Activated naive CD4-positive, alpha-beta T cell treated with anti-CD3 and anti-CD28 coated beads for 36 hours (primary cell): ENCODE measurements at places on chromosomes 4 and X.

DNA sequence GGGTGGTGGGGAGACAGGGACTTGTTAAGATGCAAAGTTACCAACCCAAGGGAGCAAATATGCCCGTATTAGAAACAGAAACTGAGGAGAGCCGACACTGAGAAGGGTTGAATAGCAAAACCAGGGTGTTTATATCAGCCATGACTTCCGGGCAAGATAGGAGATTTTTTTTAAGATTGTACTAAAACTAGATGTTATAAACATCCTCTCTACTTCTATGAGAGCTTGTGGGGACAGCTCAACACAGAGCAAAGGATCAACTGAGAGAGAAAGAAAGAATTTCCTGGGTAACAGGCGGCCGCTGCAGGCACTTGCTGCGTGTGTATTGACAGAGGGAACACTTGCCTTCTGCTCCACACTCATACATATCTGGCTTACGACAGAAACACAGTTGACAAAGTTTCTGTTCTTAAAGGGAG is 49.1 kb upstream of the FBXW7 start:
- no peak for DNase-seq

GRCh38 chr4:41613821-41614220 is 75.9 kb downstream of the LIMCH1 start:
- DNase-seq: no peak

- peak; percentile 30 for DNase-seq
These were observed 113.5 kb downstream of the DHX15 start for GRCh38 chr4:24470666-24471485.

- peak; percentile 37 for DNase-seq
These were observed 240.0 kb downstream of the GPC3 start for GRCh38 chrX:133745349-133745748.

GRCh38 chr4:10924274-10924673 is 239.7 kb upstream of the CLNK start:
- no peak for DNase-seq

GRCh38 chrX:14039344-14039743 is 9.7 kb upstream of the GEMIN8 start:
- DNase-seq: peak; percentile 72

- no peak for DNase-seq
These were observed 222.2 kb downstream of the KCNIP4 start for GRCh38 chr4:21726255-21726815.

- no peak for DNase-seq
These were observed 248.5 kb downstream of the SNCA start for GRCh38 chr4:89588421-89588820.

DNA sequence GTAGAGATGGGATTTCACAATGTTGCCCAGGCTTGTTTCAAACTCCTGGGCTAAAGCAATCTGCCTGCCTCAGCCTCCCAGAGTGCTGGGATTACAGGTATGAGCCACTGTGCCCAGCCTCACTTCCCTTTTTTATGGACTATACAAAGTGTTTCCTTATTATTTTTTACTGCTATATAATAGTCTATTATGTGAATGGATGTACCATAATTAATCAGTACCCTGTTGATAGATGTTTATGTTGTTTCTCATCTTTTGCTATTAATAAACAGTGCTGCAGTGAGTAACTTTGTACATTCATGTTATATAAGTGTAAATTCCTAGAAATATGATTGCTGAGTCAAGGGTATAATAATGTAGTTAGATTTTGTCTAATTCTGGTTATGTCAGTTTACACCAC is 35.8 kb upstream of the LARP1B start:
- DNase-seq: no peak

DNA sequence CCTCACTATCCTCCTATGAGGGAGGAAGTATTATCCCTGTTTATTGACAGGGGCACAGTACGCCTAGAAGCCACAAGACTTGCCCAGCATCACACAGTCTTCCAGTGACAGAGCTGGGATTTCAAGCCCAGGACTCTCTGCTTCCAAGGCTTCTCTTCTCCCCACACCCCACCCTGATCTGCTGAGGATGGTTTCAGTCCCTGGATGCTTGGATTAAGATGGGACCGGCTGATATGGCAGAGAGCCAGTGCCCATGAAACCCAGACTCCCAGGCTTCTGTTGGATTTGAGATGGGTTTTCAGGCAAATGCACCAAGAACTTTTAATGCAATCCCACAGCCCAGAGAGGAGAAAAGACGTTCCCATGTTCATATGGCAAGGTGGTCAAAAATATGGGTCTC is 23.2 kb downstream of the EFNB1 start:
- no peak for DNase-seq

- DNase-seq: no peak
These were observed 61.3 kb upstream of the CASK start for GRCh38 chrX:41984628-41985027.

DNA sequence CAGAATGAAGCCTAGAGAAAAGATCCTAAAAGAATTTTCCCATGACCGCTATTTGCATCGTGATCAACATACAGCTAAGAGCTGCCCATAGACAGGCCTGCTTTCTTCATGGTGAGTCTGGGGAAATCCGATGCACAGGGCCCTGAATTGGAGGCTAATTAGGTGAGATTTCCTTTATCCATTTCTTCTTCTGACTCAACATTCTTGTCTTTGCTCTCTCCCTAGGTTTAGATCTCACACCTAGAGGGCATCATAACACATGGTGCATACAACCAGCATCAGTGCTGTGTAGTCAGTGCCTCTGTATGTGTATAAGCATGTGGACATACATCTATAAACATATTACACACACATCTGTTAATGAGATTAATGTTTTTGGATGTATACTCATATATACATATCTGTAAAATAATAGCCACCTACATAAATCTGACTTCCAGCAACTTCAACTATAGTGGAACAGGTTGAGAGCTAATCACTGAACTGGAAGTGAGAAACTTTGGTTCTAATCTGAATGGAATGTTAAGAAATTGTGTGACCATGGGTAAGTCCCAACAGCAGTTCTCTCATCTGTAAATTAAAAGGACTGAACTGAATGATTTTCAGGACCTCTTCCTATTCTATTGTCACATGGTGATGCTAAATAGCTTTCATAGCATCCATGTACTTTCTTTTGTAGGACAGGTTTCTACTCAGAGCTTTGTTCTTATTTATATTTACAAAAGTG is 17.5 kb downstream of the GATB start:
- DNase-seq: no peak

GRCh38 chr4:84177831-84178542 is 321.1 kb downstream of the NKX6-1 start:
- no peak for DNase-seq

DNA sequence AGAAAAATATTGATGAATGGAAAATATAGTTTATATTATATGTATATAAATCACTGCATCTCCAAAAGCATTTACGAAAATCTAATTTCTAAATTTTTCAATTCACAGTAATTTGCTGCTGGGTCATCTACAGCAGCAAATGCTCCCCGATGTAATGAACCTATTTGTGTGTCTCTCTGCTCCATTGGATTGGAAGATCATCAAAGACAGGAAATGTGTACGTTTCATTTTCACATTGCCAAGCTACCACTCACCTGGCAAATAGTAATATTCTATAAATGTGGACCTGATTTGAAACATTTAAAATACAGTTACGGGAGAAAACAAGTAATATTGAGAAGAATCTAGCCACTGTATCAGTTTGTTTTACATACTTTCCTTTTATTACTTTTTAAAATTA is 317.7 kb downstream of the PAPSS1 start:
- no peak for DNase-seq

DNA sequence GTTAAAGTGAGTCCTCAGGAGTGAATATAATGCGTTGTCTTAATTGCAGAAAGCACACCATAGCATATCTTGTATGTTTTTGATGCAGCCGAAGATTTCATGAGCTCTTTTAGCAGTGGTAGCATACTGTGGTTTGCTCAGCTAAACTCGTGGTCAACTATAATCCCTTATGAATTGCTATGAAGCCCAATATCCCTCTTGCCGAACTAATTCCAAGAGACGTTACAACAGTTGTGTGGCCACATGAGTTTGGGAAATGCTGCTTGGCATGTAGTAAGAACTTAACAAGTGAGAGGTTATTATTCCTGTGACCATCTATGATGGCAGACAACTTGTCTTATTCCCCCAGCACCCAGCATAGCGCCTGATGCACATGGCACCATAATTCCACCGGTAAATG is 30.7 kb downstream of the SYAP1 start:
- DNase-seq: no peak

- no peak for DNase-seq
These were observed 24.6 kb upstream of the BCLAF3 start for GRCh38 chrX:20015422-20015821.

DNA sequence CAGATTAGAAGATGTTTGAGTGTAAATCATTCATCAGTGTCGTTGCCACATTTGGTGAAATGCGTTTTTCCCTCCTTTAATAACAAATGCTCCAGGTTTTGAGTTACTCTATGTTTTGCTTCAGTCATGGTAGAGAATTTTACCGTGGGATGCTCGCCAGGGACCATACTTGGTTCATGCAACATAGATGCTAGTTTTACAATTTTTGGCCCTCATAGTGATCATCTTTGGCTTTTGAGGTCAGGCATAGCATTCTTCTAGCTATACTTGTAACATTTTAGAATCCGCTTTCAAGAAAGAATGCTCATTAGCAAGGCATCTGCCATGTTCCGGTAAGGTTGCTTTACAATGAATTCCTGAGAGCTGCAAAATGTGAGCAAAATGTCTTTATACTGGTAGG is 147.2 kb downstream of the SPCS3 start:
- no peak for DNase-seq

DNA sequence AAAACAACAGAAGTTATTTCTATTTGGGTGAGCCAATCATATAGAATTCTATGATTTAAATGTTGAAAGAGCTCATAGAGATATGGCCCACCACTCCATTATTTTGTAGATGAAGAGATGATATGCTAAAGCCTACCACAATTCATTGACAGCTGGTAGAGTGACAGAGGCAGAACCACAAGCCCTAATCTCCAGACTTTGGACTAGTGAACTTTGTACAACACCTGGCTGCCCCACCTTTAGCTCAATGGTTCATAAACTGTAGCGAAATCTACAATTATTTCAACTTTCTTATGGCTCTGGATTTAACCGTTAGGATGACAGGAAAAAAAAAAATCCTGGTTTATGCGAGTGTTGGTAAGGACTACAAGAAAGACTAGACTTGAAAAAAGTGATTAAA is 50.9 kb downstream of the PRKG2 start:
- DNase-seq: no peak

GRCh38 chrX:37883196-37883595 is 35.8 kb upstream of the DYNLT3 start:
- no peak for DNase-seq

DNA sequence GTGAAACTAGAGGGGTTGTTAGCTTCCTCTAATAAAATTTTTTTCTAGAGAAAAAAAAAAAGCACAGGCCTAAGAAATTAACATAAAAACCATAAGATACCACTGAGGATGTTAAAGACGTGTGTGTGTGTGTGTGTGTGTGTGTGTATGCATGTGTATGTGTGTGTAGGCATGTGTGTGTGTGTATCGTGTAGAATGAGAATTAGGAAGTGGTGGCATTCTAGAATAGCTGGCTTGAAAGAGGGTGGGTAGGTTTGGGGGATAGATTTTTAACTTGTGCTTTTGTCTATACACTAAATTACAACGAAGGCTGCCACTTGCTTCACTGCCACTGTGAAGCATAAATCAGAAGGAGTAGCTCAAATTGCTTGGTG is 22.5 kb upstream of the AFM start:
- no peak for DNase-seq

- DNase-seq: no peak
These were observed 17.4 kb downstream of the MTNR1A start for GRCh38 chr4:186537843-186538521.

DNA sequence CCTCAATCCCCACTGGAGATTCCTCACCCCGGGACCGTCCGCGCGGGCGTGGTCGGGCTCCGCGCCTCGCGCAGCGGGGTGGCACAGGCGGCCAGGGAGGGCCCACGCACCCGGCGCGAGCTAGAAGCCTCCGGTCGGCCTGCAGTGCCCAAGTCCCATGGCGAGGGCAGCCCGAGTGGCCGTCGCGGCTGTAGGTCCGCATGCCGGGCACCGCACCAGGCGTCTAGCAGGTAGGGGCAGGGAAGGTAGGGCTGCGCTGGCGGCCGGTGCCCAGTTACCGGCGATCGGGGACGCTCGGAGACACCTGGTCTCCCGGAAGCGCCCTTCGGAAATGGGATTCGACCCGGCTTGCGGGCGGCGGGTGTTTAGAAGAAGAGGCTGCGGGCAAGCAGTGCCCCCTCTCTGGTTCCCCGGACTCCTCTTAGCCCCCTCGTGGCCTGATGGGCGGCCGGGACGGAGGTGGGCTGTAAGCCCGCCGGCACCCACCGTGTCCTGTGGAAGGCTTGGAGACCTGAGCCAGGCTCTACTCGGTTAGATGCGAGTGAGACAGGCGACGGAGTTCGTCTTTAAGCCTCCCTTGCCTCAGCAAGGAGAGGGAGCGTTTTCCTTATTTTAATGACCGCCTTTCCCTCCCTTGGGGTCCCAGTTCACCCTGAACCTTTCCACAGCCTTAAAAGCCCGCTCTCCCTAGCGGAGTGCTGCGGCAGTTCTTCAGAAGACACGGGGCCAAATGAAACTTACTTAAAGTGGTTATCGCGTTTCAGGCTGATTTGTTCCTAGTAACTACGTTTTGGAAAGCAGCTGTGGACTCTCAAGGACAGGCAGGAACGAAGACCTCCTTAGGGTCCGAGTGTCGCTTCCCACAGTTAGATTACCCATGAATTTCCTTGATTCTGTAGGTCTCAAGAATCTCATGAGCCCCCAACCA is 821 bp downstream of the SLITRK2 start:
- no peak for DNase-seq

DNA sequence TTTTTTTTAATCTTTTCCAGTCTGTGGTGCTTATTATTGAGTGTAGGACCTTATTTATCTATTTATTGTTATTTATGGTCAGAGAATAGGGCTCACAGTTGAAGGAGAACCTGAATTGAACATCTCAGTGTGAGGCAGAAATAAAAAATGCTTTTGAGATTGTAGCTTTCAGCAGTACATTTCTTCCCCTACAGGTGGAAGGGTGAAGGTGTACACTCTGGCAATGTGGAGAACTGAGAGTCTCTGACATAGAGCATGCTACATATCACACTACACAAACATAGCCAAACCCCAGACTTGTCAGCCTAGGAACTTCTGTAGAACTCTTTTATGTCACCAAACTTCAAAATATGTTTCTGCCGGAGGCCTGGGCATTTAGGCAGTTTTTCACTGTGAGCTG is 140.2 kb downstream of the STIM2 start:
- peak; percentile 30 for DNase-seq

DNA sequence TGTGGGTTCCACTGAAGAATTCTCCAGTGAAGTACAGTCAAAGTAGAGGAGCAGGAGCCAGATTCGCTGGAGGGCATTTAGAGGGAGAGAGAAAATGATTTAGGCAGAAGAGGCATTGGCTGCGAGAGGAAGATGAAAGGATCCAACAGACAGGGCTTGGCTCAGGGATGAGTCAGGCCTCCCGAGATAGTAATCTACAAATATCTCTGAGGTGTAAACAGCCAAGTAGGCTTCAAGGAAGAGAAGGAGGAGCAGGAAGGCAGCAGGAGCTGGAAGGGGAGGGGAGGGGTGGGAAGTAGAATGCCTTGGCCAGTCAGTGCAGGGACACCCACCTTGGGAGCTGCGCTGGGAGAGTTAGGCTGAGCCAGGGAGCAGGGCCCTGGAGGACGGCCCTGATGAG is 55.5 kb downstream of the PJA1 start:
- no peak for DNase-seq
